ENCODE measurements at places on chromosomes 11 and 22.

DNA sequence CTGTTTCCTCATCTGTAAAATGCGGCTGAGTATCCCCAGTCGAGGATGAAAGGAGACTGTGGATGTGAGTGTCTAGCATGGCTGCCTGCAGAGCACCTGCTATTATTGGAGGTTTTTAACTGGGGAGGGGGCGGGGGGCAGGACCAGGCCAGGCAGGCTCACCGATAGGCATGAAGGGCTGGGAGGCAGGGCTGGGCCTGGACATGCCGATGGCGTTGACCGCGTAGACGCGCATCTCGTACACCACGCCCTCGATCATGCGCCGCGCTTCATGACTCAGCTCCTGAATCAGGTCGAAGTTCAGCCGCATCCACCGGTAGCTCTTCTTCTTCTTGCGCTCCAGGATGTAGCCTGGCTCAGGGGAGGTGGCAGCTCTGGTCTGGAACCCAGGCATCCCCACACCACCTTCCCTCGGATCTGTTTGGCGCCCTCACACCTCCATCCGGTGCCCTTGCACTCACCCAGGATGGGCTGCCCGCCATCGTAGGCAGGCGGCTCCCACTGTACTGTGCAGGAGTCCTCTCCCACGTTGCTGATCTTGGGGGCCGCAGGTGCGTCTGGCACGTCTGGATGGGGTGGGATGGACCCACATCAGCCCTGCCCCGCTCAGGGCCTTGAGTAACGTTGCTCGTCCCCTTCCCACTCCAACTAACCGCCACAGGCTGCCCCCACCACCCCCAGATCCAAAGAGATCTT, 15.1 kb downstream of the MYBPC3 start:
- DNase-seq = no peak

DNA sequence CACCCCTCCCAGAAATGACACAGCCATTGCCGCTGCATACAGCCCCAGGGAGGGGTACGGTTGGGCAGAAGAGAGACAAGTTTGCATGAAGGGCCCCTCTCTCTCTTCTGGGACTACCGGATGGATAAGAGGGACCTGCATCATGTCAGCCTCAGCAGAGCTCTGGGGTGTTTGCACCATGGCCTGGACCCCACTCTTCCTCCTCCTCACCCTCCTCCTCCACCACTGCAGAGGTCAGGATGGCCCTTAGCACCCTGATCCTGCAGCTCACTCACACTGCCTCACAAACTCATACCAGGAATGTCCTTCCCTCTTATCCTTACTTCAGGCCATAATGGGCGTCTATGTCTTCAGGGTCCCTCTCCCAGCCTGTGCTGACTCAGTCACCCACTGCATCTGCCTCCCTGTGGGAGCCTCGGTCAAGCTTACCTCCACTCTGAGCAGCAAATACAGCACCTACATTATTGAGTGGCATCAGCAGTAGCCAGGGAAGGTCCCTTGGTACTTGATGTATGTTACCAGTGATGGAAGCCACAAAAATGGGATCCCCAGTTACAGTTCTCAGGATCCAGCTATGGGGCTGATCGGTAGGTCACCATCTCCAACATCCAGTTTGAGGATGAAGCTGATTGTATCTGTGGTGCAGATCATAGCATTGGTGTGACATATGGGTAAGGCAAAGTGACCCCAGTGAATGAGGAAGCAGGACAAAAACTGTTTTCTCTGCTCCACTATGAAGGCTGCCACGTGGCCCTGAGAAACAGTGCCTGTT, 62.2 kb upstream of the VPREB1 start:
- no peak for DNase-seq

DNA sequence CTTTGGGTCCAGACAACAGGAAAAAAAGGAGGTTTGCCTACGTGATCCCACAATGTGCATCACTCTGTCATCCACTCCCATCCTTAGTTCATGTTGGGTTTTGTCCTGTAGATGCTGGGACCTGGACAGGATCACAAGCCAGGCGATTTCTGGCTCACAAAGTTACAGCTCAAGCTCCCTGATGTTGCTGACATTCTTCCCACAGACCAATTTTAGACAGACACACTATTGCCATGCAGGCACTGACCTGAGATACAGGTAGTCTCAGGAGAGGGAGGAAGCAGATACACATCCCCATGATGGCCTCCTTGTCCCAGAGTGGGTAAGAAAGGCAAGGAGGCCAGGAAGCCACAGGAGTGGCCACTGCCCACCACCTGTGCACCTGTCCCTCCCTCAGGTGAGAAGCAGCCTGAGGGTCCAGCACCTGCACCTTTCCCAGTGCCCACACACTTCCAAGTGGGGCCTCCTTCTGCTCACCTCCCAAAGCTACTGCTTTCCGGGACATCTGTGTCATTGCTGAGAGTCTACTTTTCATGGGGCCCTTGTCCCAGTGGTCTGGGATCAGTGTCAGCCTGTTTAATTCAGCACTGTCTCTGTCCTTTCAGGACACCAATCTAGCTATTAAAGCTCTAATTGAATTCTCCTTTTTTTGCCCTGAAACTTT, 52.0 kb upstream of the TOP3B start:
- DNase-seq = no peak

DNA sequence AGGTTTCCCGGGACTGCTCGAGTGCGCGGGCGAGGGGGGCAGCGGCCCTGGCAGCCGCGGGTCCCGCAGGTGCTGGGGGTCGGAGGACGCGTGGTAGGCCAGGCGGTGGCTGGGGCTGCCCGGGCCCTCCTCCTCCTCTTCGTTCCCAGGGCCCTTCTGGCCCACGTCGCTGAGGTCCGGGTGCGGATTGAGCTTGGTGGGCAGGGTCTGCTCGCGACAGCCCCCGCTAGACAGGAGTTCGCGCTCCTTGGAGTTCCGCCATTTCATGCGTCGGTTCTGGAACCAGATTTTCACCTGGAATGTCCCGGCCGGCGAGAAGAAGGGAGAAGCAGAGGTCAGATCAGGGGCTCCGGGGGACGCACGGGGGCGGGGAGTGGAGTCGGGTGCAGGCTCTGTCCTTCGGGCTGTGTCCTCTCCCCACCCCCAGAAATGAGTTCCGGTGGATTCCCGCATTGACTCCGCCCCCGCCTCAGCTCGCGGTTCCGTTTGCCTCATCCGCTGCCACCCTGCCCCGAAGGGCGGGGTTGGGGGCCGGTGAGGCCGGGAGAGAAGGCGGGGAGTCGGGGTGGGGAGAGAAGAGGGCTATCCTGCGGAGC, 3.9 kb downstream of the DBX1 start:
- no peak for DNase-seq

DNA sequence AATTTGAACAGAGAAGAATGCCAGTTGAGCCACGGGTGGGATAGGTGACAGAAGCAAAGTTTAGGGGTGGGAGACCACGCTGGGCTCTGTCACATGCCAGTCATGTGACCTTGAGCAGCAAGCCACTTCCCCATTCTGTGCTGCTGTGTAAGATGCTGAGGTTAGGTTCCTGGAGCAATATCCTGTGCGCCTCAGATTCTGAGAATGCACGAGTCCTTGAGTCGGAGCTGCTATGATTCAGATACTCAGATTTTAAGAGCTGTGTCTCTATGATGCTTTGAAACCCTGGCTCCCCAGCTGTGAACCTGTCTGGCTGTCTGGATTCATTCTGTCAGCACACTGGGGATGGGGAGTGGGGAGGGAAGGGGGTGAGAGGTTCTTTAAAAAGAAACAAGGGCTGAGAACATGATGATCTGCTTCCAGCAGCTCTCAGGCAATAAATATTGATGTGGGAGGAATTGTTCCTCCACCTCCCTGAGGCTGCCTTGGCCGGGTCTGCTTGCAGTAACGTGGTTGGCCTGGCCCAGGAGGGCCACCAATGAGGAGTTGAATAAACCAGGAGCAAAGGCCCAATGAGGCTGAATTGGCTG, 24.0 kb downstream of the SLCO2B1 start:
- peak; percentile 36 for DNase-seq

GRCh38 chr11:25094085-25094802, 597.4 kb downstream of the LUZP2 start:
- DNase-seq = no peak

GRCh38 chr11:83695046-83695445, 408.9 kb upstream of the CCDC90B start:
- no peak for DNase-seq

DNA sequence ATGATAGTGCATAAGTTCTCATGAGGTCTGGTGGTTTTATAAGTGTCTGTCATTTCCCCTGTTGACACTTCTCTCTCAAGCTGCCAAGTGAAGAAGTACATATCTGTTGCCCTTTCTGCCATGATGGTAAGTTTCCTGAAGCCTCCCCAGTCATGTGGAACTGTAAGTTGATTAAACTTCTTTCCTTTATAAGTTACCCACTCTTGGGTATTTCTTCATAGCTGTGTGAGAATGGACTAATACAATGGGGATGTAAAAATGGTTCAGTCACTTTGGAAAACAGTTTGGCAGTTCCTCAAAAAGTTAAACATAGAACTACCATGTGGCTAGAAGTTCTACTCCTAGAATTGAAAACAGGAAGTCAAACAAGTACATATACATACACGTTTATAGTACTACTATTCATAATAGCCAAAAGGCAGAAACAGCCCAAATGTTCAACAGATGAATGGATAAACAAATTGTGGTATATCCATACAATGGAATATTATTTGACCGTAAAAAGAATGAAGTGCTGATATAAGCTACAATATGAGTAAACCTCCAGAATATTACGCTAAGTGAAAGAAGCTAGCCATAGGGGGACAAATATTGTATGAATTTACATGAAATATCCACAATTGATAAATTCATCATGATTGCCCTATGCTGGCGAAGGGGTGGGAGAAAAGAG, 16.0 kb upstream of the DKK3 start:
- DNase-seq = no peak

DNA sequence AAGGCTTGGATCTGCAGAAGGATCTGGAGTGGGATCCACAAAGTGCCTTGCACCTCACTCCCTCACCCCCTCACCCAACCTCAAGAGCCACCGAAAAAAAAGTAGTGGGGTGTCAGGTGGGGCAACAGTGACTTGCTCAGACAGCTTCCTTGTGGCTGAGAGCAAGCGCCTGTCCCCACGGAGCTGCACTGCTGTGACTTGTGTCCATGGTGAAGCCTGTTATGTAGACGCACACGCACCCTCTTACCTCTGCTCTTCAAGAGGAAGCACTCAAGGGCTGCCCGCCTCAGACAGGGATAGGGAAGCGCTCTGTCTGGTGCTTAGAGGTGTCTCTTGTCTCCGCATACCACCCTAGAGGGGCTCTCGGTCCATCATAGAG, 1.2 kb downstream of the DRD2 start:
- DNase-seq = no peak

- DNase-seq = no peak
These were observed 7.4 kb downstream of the KMT2A start for GRCh38 chr11:118443590-118444218.

GRCh38 chr11:61147791-61148620, 13.2 kb downstream of the VPS37C start:
- DNase-seq = no peak

DNA sequence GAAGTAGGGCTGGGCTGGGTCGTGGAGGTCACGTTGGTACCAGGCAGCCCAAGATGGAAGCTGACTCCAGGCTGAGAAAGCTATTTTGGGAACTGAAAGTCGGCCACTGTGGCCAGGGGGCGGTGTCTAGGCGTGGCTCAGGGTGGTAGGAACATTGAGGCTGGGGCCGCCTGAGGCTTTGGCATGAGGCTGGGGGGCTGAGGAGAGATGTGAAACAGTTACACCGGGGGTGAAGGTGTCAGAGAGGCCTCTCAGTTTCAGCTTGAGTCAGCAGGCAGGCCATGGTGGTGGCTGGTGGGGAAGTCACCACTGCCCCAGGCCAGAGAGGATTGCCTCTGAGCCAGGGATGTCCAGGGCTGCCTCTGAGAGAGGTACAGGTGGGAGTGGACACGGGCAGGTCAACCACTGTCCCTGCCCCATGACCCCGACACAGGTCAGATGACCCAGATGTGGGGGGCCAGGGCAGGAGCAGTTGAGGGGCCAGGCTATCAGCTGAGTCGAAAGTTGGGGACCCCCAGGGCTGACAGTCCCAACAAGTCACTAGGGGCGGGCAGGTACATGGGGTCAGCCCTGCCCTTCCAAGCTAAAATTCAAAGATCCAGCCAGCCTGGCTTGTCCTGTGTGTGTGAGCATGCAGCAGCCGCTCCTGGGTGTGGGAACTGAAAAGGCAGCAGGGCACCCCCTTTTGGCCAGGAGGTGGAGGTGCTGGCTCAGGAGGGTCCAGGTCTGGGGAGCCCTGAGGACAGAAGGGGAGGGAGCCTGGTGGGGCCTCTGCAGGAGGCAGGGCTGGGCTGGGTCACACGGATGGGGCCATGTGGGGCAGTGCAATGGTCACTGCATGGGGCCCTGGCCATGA, 7.2 kb downstream of the KCNK7 start:
- DNase-seq = peak; percentile 66

DNA sequence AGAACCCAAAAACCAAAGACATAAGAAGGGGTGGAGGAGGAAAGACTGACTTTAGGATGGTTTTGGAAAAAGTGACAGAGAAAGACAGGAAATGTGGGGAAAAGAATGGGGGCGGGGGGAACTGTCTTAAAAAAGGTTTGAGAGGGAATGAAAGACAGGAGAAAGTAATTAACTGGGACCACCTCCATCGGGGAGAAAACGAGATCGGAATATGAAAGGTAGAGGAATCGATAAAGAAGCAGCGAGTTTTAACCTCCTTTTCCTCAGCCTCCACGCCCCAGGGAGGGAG, 524 bp downstream of the MTMR2 start:
- DNase-seq = no peak

DNA sequence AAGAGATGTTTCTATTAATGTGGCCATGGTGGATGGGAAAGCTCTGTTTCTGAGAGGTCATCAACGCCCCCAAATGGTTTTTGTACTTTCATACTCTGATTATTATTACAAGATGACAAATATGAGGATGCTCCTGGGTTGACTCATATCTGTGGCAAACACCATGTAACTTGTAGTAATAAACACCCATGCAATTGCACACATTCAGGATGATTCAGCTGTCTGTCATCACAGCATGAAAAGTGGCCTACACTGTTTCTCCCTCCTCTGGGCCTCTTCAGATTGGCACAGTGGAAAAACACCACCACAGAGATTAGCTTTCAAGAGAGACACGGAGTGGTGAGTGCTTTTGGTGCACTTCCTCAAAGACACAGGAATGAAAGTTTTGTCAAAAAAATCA, 85.4 kb downstream of the MTNR1B start:
- DNase-seq = no peak

GRCh38 chr11:27234043-27234668, 128.9 kb downstream of the CCDC34 start:
- DNase-seq = no peak

DNA sequence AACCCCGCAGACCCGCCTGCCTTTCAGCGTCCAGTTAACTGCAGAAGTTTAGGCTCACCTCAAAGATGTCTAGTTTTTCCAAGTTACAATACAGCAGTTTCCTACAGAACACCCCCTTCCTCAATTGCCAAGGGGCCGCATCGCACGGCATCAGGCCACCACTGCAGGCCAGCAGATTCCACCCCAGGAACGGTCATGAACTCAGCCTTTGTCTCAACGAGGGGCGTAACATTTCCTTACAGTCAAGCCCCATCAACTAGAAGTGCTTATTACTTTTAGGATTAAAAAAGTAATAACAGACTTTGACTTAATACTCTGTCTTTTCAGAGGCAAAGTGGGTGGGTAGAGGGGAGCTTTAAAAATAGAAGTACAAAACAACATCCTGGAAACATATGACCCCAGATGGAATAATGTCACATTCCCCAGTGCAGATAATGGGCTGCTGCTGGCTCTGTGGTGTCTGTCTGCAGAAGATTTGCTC, 36.3 kb downstream of the PPP2R1B start:
- no peak for DNase-seq

GRCh38 chr11:46977038-46977813, 40.7 kb downstream of the CSTPP1 start:
- DNase-seq = no peak

GRCh38 chr11:71268706-71269321, 16.4 kb upstream of the SHANK2 start:
- DNase-seq = no peak

GRCh38 chr11:94183886-94184264, 55.2 kb downstream of the PANX1 start:
- peak; percentile 4 for DNase-seq
